Activated CD4-positive, alpha-beta T cell treated with anti-CD3 and anti-CD28 coated beads, Interleukin-2, amount 50 U/mL, for 16 hours (primary cell): ENCODE measurements at places on chromosomes 4 and X.

- DNase-seq = no peak
Measured at GRCh38 chr4:152579916-152580315, 44.0 kb upstream of the FBXW7 start.

- no peak for DNase-seq
Measured at GRCh38 chr4:73221734-73222133, 36.9 kb downstream of the ANKRD17 start.

GRCh38 chr4:87327136-87327535 lies 4.5 kb upstream of the HSD17B13 start:
- DNase-seq = no peak

DNA sequence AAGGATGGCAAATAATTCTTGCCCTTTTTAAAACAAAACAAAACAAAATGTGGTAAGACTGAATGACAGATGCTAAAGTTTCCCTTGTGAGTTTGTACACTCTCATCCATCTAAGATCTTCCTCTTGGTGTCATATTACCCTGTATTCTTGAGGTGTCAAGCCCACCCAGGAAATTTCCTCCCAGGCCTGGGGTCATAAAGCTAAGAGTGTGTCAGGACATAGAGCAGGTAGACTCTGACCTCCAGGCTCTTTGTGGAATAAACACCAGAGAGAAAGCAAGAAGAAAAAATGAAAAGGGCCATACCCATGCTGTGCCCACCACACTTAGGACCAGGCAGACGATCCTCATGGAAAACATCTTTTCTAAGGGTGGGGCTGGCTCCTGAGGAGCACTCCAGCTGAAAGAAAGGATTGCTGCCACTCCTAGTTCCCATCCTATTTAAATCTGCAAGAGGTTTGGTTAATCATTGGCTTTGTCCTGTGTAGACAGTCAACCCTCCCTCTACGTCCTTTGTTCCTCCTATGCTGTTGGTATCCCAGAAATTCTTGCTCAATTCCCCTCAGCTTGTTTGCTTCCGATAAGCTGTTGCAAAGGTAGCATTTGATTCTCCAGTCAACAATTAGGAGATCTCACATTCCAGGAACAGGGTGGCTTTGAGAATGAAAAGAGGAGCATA lies at the start of gene FGA:
Gene FGA, minus strand, starts transcription at position 414 of the 678 bp plus-strand sequence. Its CDS starts 55 bp downstream, at position 359.
- DNase-seq = no peak

GRCh38 chr4:84218031-84218430 lies 281.1 kb downstream of the NKX6-1 start:
- DNase-seq = no peak

- DNase-seq = no peak
Measured at GRCh38 chr4:25350561-25350960, 26.5 kb upstream of the ANAPC4 start.

DNA sequence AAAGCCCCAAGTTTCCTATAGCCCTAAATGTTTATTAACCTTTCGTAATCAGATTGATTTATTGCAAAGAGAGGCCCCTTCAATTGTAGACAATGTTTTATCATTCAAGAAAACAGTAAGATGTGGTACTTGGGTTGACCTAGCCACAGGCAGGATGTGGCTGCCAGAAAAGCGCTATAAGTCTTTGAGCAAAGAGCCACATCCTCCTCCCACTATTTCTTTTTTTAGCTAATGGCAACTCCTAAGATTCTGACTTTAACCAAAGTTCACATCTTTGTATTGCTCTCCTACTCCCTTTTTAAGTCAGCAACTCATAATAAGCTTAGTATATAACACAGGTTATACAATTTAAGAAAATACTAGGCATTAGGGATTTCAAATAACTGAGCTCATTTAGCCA lies 70.7 kb upstream of the PPP3CA start:
- peak; percentile 82 for DNase-seq

DNA sequence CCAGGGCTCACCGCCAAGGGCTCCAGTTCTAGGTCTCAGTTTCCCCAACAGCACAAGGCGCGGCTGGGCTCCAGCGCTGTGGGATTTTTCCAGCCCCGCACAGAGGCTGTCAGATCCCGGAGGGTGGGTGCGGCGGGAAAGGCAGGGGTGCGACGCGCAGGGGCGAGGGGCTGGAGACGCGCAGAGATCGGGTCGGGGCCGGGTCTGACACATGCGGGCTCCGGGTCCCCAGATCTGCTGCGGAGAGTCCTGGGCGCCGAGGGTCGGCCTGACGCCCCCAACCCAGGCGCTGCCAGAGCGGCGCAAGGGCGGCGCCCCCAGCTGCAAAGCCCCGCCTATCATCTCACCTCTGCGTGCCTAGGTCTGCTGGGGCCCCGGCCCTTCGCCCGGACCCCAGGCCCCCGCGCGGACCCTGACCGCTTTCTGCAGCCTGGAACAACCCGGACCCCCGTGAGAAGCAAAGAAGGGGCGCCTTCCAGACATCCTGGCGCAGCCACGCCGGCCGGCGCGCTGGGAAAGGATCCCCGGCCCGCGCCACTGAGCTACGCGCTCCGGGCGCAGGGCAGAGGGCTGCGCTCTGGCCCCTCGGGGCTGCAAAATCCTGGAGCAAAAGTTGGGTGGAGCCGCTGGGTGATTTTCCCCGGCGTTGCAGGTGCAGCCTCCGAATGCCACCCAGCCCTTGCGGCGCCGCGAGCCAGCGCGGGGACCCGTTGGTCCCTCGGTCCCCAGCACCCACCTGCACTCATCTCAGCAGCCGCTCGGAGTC lies 486 bp downstream of the ABLIM2 start:
- DNase-seq = no peak
